Heart left ventricle (tissue), 16 donors: ENCODE measurements at places on chromosomes 6 and 20.

GRCh38 chr20:1805161-1805581 lies 90.0 kb upstream of the SIRPA start:
- no peak for DNase-seq

DNA sequence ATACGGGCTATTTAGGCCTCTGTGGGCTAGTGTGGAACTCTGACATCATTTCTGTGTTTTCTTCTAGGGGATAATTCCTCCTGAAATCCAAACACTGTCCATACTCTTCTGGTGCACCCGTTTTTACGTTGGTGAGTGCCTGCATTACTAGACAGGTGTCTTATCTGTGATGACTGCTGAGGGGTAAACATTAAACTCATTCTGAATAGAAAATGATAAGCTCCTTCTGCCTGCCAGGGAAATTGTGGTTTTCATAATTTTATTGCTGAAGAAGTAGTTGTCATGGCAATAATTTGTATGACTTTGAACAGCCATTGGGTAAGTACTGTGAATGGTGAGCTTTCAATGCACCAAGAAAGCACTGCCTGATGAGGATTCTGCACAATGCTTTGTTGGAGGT lies 705.6 kb downstream of the UTRN start:
- DNase-seq = no peak

DNA sequence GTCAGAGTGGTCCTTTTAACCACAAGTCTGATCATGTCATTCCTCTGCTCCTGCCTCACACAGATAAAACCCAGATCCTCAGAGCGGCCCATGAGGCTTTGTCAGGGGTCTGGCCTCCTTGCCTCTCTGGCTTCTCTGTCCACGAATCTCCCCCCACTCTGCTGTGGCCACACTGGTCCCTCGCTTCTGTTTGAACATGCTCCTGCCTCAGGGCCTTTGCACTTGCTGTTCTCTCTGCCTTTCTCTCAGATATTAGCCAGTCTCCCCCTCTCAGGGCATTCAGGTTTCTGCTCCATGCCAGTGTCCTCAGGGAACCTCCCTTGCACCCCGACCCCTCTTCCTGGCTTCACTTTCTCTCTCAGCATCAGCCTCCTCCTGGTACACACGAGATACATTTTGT lies 518.5 kb downstream of the PREX1 start:
- no peak for DNase-seq

GRCh38 chr6:43851204-43851865 lies 81.3 kb downstream of the VEGFA start:
- no peak for DNase-seq

DNA sequence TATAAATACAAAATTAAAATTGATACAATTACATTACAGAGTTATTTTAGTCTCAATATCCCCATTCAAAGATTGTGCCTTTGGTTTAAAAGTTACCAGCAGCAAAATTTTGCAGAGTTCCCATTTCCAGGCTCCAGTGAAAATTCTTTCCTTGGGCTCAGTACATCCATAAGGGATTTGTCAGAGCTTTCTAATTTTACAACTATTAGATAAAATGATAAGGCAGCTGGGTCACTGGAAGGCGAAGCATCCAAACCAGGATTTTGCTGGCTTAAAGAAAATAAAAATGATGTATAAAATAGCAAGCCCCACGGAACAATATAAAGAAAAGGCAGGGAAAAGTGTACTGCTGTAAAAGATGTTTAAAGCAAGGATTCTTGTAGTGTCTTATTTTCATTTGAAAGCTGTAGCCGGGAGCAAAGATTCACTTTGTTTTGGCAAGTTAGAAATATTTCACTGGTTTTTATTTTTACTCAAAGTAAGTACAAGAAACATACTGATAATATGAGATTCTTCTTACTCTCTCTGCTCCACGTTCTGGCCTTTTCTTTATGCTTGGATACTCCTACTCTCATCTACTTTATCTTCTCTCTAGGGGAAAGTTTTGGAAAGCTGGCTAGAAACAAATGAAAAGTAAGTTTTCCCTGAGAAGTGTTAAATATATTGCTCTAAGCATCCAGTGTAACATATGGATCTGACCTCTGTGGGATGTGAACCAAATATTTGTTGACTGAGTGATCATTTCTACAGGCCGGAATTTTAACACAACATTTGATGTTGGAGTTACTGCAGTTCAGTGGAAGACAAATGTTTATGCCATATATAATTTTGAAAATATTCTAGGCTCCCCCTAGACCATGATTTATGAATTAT lies 488.4 kb downstream of the PHF3 start:
- no peak for DNase-seq

DNA sequence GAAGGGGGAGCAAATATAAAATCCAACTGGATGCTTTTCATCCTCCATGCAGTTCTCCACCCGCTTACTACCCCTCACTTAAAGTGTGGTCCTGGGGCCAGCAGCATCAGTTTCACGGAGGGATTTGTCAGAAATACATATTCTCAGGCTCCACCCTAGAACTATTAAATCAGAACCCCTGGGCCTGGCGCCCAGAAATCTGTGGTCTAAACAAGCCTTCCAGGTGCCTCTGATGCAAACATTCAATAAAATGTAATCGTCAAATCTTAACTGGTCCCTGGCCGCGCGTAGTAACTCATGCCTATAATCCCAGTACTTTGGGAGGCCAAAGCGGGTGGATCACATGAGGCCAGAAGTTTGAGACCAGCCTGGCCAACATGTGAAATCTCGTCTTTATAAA lies 47.7 kb downstream of the ATXN1 start:
- DNase-seq = no peak
